ENCODE measurements at places on chromosomes 6 and 20.

- DNase-seq = no peak
Observed at GRCh38 chr20:12435268-12435667, 517.6 kb downstream of the BTBD3 start.

DNA sequence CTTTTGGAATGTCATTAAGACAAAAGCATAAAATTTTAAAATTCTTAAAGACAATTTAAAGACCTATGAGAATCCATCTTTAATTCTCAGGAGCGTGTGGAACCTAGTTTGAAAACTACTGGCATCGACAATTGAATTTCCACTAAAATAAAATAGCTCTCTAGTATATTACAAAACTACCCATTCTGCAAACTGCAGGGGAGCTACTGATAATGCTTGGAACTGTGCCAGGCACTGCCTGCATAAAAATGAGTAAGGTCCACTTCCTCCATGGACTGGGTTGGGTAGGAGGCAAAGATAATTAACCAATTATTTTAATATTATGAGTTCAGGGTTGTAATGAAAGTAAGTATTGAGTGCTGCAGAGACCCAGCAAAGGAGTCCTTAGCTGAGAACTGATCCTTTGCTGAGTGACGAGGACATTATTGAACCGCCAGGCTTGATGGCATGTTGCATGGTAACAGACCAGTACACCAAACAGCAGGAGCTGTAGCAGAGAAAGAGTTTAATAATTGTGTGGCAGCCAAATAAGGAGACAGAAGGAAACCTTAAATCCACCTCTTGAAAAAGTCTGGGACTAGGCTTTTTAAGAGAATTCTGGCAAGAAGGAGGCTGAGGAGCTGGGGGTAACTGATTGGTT lies 261.3 kb downstream of the ESR1 start:
- no peak for DNase-seq

- no peak for DNase-seq
Observed at GRCh38 chr20:32977281-32978008, 26.8 kb downstream of the SUN5 start.

GRCh38 chr20:41670631-41671030 lies 52.5 kb upstream of the CHD6 start:
- no peak for DNase-seq

DNA sequence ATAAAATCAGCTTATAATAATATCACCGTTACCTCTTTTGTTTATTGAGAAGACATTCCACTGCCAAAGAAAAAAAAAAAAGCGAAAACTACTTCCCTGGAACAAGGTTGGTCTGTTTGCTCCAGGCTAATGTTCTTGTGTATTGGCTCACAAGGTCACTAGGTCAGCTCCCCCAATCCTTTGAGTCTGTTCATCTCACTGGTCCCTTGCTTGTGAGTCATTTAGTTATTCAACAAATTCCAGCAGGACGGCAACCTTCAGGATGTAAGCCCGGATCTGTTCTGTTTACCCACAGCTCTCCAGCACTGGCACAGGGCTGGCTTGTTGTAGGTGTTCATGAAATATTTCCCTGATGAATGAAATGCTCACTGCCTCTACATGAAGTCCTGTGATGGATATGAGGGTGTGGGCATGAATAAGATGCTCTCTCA lies 3.3 kb downstream of the ARHGAP40 start:
- DNase-seq = no peak

DNA sequence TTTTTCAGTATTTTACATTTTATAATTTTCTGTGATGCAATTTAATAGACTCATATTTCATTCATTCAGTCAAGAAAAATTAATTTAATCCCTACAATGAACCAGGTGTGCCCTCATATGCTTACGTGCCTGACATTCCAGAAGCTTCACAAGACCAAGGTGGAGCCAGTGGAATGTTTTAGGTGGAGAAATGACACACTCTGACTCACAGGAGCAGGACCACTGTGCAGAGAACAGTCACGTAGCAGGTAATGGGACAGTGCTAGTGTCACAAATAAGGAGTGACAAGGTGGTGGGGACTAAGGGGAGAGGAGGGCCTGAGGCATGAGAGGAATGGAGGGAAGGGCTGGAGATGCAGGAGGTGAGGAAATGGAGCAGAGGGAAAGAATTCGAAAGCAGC lies 37.0 kb upstream of the HLA-G start:
- no peak for DNase-seq

DNA sequence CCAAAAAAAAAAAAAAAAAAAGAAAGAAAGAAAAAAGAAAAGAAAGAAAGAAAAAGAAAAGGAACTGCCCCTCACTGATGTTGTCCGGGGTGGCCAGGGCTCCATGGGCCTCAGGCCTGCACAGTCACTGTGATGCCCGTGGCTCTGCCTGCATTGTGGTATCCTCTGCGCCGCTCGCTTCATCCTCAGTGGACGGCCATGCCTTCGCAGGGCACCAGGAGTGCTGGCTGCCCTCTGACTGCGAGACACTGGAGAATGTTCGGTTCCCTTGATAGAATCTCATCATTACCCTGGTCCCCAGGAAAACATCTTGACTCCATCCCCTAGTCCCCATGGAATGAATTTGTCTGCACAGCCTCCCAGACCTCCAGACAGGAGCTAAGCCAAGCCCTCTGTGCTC lies 61.7 kb downstream of the TMEM242 start:
- DNase-seq = no peak

GRCh38 chr6:49499623-49500022 lies at the start of gene GLYATL3:
GLYATL3 (plus strand) TSS chr6:49499923; CDS start chr6:49511991, 12,068 bp downstream.
- DNase-seq = no peak

GRCh38 chr20:1868856-1869255 lies 26.4 kb upstream of the SIRPA start:
- no peak for DNase-seq

- DNase-seq = no peak
Observed at GRCh38 chr20:48262466-48262865, 477.2 kb upstream of the SULF2 start.

- DNase-seq = no peak
Observed at GRCh38 chr20:41005361-41005729, 23.3 kb upstream of the TOP1 start.

- no peak for DNase-seq
Observed at GRCh38 chr6:141736104-141736503, 396.6 kb upstream of the GJE1 start.

GRCh38 chr20:49318091-49318429 lies 40.2 kb upstream of the ZNFX1 start:
- no peak for DNase-seq

DNA sequence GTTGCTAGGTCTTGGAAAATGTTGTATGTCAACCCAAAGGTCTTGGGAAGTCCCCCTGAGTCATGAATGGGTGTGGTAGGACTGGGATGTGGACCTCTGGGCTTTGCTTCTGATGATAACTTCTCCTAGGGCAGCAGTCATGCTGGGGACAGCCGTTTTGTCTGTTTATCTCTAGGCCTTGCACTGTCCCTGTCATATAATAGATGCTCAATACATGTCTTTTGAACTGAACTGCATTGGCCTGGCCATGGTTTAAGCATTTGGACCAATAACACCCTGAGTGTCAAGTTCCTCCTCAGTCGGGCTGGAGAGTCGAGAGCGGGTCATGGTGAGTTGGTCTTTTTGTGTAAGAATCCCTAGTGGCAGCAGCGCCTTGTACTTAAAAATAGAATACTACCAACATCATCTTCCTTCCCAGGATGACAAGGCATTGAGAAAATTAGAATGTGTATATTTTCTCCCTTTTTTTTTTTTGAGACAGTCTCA lies 43.1 kb downstream of the E2F3 start:
- no peak for DNase-seq

DNA sequence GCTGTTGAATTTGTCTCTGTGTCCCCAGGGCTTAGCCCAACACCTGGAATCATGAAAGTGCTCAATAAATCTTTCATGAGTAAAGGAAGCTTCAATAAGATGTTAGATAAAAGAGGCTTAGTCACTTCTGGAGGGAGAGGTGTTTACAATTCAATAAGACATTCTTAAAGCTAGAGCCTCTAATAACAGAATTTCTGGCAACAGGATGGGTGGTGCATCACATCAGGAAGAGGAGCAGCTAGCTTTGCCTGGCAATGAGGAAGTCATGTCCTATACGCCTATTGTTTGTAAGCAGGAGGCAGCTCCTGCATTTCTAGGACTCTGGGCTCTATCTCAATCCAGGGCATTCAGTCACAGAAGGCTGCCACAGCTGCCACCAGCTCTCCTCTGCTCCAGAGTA lies 638.5 kb downstream of the EPM2A start:
- DNase-seq = no peak
